ENCODE measurements at places on chromosomes 1 and 21. TPM values are rescaled to one million over a fixed set of nuclear protein-coding genes. Genes with fewer than 3 reads are reported as not detected.
A peak's percentile ranks its signal among the peaks of the same experiment; 100 is the strongest.

DNA sequence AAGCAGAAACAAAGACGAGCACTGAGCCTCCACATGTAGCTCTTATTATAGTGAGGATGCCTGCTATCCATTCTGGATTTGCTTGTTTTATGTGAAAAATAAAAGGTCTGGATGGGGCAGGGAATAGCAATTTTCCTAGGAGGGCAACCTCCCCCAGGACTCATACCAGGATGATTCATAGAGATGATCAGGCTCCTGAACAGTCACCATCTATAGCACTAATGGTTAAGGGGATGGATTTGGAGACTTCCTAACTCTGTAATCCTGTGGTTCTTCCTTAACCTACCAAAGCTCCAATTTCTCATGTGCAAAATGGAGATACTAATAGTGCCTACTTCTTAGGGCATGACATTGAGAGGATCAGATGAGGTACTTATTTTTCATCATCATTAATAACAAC, 34.5 kb upstream of the CD58 start:
- DNase-seq = no peak

- DNase-seq = no peak
Measured at GRCh38 chr1:213376862-213377372, 325.9 kb downstream of the RPS6KC1 start.

DNA sequence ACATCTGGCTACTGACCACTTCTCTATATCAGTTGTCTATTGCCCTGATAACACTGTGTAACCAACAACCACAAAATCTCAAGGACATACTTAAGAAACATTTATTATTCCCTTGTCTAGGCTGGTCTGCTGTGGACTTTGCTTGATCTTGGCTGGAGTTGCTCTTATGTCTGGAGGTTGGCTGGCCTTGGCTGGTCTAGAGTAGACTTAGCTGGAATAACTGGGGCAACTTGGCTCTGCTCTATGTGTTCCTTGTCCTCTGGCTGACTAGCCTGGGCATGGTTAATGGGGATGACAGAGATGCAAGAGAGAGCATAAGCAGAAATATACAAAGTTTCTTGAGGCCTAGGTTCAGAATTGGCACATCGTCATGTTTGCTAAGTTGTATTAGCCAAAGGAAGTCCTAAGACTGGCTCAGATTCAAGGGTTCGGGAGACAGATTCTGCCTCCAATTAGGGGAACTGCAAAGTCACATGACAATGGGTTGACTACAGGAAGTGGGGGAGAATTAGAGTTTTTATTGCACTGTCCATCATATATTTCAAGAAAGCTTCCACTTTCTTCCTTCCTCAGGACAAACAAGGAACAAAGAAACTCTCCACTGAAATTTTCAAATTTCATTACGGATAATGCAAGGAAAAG, 61.4 kb upstream of the HMCN1 start:
- DNase-seq = peak; percentile 29

The C1orf116 gene
- 0.12 TPM for polyA plus RNA-seq

GRCh38 chr1:40038697-40039096, 1.8 kb upstream of the CAP1 start:
- DNase-seq = no peak

DNA sequence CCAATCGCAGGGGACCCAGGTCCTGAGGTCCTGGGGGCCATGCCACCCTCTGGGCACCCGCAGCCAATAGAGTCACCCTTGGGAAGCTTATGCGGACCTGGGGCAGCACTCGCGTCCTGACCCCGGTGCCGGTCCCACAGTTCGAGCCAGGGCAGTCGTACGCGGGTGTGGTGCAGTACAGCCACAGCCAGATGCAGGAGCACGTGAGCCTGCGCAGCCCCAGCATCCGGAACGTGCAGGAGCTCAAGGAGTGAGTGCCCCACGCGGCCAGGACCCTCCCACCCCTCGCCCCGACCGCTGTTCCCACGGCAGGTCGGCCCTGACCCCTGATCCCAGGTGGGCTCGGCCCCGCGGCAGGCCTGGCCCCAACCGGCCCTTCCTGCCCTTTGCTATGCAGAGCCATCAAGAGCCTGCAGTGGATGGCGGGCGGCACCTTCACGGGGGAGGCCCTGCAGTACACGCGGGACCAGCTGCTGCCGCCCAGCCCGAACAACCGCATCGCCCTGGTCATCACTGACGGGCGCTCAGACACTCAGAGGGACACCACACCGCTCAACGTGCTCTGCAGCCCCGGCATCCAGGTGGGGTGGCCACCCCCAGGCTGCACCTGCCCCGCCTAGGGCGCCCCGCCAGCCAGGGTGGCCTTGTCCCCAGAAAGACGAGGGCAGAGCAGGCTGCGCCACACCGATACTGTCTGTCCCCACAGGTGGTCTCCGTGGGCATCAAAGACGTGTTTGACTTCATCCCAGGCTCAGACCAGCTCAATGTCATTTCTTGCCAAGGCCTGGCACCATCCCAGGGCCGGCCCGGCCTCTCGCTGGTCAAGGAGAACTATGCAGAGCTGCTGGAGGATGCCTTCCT, 20.5 kb downstream of the COL6A1 start:
- no peak for DNase-seq

DNA sequence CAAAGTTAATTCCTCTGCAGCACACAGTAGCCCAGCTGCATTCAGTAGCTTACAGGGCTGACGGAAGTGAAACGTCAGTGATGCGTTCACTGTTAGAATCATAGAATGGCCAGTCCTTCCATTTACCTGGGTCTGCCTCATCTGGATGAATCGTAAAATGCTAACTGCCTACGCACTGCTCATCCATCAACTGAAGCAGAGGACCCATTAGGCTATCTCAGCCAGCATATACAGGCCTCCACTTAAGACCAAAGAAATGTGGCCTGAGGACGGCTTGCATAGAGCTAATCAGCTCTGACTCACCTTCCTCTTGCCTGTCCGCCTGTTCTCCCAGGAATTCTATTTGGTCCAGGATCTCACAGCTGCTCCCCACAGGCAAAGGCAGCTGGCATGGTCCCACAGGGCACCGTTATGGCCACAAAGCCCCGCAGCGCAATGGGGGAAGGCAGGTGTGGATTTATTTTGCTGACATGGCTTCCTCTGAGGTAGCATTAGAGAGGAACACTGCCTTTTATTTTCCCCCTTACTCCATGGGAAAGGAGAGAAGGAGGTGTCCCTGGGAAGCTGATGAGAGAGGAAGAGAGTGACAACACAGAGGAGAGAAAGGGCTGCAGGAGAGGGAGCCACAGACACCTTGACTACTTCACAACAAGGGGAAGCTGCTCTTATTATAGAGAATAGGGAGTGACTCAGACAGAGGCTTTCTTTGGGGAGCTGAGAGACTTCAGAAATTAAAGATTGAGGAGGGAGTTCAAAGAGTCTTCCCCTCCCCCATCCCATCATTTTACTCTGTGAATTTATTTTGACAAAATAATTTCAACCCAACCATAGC, 177.6 kb downstream of the HHIPL2 start:
- no peak for DNase-seq

The RIMS3 gene
- 0.46 TPM for polyA plus RNA-seq

DNA sequence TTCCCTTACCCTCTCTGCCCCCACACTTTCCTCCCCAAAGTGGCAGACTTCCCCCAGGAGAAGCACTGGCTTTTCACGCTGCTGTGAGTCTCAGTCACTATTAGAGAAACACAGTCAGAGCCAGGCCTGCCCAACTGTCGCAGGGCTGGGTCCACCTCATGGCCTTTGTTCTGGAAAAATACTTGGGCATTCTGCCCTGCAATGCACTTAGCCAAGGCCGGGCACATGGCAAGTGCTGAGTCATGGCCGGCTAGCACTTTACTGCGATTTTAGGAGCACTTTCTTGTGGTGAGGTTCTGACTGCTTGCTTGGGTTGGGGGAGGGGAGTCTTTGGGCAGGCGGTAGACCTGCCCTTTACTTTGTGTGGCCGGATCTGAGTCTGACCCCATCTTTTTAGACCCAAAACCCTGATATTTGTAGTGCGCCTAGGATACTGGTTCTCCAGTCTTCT, 7.7 kb downstream of the EPHX1 start:
- no peak for DNase-seq

DNA sequence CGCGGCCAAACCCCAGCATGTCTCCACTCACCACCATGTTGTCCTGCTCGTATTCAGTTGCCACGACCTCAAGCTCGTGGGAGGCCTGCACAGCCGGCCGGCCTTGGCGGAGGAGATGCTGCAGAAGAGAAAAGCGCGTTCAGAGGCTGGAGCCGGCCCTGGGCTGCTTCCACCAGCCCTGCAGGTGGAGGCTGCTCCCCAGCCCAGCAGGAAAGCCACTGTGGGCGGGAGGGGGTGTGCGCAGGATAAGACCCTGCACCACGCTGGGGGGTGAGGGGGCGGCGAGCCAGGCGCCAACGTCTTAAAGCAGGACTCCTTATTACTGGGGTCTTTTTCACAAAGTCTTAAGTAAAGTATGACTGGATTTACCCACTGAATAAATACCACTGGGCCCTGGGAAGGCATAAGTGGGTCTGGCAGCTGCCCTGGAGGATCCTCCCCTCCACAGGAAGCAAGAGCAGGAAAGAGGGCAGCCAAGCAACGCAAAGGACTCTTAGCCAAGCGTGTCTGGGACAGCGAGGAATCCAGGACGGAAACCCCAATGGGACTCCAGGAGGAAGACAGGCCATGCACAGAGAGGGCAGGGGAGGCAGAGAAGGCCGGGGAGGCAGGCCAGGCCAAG, 104.8 kb downstream of the NPHP4 start:
- no peak for DNase-seq

The FCRL6 gene
- polyA plus RNA-seq = not detected

The GRIK1 gene
- polyA plus RNA-seq = 0.49 TPM

DNA sequence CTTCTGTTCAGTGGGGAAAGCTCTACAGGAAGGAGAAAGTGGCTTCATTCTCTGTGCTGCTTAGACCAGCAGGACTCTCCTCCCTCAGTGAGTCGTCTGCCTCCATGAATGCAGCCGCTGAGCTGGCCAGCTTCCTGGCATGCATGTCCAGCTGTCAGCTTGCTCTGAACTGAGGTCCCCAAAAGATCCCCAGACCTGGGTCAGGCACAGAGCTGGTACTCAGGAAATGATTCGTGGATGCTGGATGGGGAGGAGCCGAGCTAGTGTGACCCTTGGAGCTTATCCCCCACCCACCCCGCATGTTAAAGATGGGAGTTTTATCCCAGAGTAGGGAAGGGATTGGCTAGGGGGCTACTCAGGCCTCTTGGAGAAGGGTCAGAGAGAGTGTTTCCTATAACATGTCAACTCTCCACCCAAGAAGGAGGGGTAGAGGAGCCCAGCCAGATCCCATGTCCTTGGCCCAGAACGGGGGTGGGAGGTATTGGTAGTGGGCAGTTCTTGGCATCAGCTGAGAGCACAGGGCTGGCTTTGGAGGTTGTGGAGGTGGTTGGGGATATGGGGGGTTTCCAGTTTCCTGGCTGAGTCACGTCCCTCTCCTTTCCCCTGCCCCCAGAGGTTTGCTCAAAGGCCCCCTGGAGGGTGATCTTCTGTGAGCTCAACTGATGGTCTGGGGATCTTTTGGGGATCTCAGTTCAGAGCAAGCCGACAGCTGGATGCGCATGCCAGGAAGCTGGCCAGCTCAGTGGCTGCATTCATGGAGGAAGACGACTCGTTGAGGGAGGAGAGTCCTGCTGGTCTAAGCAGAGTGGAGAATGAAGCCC, 110.1 kb downstream of the FOXD2 start:
- DNase-seq = no peak

- DNase-seq = no peak
Measured at GRCh38 chr1:79005945-79006344, 585 bp downstream of the ADGRL4 start.

DNA sequence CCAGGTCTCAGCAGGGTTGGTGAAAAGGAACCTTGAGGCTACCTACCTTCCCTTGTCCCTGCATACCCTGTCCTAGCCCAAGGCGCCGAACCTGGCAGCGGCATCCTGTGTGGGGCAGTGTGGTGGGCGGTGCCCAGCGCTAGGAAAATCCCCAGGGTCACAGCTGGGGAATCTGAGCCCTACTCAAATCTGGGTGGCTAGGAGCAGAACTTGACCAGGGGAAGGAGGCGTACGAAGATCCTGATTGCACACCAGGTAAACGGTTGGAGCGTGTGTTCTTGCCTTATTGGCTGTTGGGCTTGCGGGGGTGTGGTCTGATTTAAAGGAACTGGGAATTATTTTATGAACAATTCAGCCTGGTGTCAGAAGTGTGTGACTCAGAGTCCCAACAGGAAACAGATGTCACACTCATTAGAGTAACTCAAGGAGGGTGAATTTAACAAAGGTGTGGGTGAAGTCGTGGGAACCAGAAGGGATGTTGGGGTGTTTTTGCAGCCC, 118.6 kb downstream of the LRIG2 start:
- no peak for DNase-seq

- DNase-seq = no peak
Measured at GRCh38 chr21:27498025-27498424, 531.1 kb upstream of the ADAMTS5 start.

DNA sequence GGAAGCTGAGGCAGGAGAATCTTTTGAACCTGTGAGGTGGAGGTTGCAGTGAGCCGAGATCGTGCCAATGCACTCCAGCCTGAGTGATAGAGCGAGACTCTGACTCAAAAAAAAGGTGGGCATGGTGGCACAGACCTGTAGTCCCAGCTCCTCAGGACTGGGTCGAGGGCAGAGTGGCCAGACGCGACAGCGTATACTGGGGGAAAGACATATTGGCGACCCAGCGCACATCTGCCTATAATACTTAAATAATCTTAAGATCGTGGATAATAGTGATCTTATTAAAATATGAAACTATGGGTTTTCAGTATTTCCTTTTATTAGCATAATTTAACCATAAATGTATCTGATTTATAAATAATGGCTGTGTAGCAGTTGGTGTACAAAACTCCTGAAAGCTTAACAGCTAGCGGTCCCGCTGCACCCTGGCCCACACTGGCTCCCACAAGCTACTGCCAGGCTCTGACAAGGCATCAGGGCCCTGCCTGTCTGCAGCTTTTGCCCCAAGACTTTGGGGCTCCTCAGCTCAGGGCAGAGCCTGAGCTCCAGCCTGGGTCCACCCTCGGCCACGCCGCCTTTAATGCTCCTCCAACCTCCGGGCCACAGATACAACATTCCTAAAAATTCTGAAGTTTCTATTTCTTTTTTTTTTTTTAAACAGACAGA, 2.7 kb upstream of the AURKAIP1 start:
- no peak for DNase-seq

DNA sequence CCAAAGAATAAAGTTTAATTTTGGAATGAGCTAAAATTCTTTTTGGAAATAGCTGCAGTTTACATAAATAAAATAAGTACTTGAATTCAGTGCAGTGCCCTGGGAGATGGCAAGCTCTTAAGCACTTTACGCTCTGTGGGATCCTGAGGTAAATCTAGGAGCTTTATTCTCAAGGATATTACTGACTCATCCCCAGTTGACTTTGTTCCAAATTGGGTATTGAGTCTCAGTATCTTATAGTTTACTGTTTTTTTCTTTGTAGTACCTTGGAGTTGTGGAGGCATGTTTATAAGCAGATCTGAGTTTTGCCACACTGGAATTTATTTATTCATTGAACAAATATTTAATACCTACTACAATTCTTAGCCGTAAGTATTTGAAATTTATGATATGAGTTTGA, 27.4 kb upstream of the HRNR start:
- no peak for DNase-seq

GRCh38 chr1:182293119-182293589, 98.4 kb downstream of the GLUL start:
- DNase-seq = no peak

Measured in hindlimb muscle (tissue), 1 donor.